Activated T-helper 17 cell treated with anti-CD3 and anti-CD28 coated beads, Interleukin-2, amount 50 U/mL, for 72 hours (primary cell): ENCODE measurements at places on chromosomes 12 and 14.

- ATAC-seq, result no peak
Measured at GRCh38 chr14:36716614-36717184, 55.0 kb downstream of the PAX9 start.

DNA sequence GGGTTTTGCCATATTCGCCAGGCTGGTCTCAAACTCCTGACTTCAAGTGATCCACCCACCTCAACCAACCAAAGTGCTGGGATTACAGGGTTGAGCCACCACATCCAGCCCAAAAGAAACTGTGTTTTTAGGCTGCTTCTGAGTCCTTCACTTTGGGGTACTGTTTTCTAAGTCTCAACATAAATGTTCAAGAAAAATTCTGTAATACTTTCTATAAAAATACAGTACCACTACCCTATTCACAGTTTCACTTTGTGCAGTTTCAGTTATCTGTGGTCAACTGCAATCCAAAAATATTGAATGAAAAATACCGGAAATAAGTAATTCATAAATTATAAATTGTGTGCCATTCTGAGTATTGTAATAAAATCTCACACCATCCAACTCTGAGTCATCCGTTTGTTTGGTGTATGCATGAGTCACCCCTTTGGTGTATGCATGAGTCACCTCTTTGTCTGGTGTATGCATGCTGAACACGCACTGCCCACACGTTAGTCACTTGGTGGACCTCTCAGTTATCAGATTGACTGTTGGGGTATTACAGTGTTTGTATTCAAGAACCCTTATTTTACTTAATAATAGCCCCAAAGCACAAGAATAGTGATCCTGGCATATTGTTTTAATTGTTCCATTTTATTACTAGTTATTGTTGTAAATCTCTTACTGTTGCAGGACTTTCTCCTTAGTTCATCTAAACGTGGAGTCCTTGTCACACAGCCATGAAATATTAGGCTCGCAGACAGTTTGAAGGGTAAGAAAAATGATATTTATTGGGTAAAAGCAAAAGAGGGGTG lies 190.2 kb downstream of the FSCB start:
- ATAC-seq, result peak; percentile 100

GRCh38 chr12:53625946-53626701 lies at the start of gene ATF7:
TSS of gene ATF7 (minus strand) at chr12:53626382. CDS start at chr12:53601000, 25,382 bp downstream.
- ATAC-seq, result peak; percentile 97

GRCh38 chr14:68762953-68763764 lies 29.7 kb downstream of the ZFP36L1 start:
- ATAC-seq, result no peak

GRCh38 chr12:13203034-13203922 lies 6.8 kb downstream of the EMP1 start:
- ATAC-seq, result no peak

DNA sequence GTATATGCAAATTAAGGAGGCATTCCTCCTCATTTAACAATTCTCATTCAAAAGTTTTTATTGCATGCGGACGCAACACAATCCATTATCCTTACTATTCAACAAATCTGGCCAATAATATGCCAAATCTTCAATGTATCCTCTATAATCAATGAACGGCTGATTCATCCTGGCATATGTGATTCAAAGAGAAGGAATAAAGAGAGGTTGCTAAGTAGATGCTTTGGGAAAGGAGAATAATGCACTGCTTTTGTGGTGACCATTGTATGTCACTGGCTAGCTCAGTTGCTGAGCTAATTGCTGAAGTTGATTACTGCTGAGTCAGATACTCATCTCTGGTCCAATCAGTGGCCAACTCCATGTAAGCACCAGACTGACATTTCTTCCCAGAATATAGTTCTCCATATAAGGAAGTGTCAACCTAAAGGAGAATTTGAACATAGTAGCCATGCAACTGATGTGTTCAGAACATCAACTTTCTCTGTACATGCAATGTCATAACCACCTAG lies 148.0 kb downstream of the PDZRN4 start:
- no peak for ATAC-seq

DNA sequence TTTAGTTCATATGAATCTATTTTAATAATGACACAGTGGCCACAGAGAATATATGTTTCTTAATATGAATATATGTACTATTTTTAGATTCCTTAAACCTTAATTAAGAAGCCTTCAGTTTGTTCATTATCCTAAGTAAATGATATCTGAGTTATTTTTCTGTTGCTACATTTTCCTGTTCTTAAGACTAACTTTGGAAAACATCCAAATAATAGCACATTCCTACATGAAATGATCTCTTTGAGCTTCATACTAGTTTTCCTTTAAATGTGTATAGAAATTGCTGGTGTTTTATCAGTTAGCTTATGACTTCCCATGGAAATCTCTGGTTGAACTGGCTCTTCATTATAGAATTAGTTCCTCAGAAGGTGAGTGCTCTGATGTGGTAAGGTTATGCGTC lies 72.1 kb downstream of the POLR3B start:
- ATAC-seq, result no peak

DNA sequence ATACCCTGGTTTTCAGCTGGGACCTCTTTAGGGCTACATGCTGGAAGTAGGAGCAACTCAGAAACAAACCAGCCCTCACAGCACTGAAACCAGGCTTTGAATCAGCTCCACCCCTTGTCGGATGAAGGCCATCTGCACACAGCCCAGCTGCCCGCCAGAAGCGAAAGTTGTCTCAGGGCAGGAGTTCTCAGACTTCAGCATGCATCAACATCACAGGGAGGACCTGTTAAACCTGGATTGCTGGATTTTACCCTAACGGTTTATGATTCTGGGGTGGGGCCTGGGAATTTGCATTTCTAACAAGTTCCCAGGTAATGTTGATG lies 10.9 kb downstream of the SYNDIG1L start:
- ATAC-seq, result no peak

DNA sequence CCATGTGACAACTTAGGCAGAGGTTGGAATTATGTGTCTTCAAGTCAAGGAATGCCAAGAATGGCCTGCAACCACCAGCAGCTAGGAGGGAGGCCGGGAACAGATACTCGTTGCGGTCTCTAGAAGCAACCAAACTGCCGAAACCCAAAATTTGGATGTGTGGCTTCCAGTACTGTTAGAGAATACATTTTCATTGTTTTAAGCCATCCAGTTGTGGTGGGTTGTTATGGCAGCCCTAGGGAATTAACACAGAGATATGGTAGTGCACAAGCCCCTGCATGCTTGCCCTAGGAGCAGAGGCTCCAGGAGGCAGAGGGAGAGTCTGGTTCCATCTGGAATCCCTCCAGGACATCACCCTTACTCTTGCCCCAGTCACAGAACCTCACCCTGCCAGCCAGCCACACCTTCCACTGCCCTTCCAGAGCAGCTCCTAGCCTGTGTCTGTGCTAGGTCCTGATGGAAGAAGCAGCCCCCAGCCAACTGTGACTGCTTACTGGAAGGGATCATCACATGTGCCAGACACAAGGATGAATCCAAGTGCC lies 19.5 kb downstream of the PITPNM2 start:
- ATAC-seq, result peak; percentile 43

DNA sequence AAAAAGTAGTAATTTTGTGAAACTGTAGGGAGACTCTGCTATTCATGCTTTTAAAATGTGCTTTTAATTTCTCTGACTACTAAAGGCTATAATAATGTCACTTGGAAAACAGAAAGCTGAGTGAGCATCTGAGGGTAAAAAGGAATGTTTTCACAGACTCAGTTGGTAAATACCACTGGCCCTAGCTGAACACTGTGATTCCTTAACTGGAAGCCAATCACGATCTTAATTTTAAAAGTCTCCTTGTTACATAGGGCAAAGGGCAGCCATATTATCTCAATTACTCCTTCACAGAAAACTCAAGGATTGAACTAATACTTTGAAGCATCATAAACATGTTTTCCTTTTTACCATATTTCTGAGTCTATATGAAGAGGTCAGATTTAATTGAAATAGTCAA lies 41.9 kb downstream of the PAWR start:
- ATAC-seq, result no peak

GRCh38 chr14:21384494-21384851 lies 654 bp upstream of the SUPT16H start:
- peak; percentile 50 for ATAC-seq

DNA sequence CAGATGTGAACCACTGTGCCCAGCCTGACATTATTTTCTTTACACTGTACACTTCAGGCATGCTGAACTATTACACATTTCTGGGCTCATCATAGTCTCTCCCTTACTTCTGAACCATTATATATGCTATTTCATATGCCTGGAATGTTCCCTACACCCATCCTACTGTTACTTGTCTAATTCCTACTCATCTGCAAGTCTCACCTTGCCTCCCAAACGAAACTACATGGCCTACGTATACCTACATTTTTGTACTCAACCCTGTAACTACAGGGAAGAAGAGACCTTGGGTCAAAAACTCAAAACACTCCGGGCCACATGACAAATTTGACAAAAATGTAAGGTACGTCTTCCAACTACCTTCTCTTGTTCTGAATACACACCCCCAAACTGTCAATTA lies 9.5 kb upstream of the EEA1 start:
- ATAC-seq, result no peak

GRCh38 chr14:61889914-61890351 lies 127.7 kb downstream of the SNAPC1 start:
- ATAC-seq, result peak; percentile 96

DNA sequence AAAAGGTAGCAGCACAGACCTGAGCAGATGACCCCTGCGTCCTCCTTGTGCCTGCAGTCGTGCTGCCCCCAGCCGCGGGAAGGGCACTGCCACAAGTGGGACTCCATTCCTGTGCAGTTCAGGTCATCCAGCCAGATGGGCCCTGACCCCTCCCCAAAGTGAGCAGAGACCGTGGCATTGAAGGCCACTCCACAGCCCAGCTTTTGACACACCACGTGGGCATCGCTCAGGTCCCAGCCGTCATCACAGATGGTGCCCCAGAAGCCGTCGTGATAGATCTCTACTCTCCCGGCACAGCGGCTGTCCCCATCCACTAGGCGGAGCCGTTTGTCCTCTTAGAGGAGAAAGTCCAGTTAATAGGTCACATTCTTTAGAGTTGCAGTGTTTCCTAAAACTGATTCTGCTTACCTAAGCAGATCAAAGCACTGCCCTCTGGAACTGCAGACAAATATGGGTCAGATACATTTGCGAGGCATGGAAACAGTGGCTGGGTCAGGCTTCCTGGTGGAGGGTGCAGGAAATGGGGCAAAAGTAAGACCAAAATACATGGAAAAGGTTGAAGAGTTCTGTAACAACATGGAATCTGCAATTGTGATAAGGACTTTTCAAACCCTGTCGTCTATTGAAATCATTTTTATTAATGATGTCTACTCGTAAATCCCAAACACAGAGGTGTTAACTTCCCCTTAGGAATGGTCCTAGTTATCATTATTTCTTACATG lies 69.4 kb downstream of the CD163L1 start:
- ATAC-seq, result no peak

DNA sequence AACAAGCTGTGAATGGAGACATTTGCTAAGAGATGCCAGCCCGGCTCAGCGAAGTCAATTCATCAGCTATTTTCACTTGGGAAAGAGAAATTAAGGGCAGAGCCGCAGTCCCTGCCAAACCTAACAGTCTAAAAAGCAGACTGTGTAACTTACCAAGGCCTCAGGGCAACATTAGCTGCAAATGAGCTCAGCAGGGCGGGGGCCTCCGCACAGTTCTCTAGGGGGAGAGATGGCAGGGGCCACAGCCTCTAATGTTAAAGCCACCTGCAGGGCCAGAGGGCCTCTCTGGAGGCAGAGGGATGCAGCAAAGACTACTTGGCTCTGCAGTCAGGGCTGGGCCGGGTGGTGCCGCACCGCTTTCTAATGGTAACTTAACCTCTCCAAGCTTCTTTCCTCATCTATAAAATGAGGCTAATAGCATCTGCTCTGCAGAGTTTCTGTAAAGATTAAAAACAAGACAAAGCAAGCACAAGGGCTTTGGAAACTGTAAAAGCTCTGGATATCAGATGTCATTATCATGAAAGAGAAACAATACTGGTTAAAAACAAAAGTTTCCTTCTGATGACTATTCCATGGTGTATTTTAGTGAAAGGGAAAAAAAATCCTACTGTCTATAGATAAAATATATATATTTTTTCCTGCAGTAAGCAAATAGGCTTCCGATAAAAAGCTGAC lies 13.4 kb upstream of the GPRC5A start:
- no peak for ATAC-seq
